Naive thymus-derived CD8-positive, alpha-beta T cell (primary cell): ENCODE measurements at places on chromosomes 4 and X.

GRCh38 chr4:10128761-10129160 lies 12.2 kb upstream of the WDR1 start:
- DNase-seq: no peak

DNA sequence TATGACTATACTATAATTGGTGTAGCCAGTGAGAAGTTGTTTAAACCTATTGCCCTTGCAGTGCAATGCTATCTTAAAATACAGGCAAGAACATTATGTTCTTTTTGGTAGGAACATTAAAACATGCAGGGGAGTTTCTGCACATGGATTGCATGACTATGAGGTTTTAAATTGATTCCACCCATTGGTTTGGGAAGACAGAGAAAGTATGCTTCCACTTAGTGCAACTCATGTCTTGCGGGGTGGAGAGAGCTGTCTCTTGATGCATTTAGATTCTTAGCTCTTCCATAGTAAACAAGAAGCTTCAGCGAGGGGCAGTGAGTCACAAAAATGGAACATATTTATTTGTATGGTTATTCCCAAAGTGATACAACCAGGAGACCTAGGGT lies 39.5 kb upstream of the RASL11B start:
- no peak for DNase-seq

GRCh38 chrX:69318651-69319340 lies 153.5 kb upstream of the PJA1 start:
- DNase-seq: no peak

GRCh38 chrX:103607364-103608305 lies at the start of gene TCEAL3:
Gene TCEAL3, plus strand, starts transcription at chrX:103607963. Its CDS starts 1,102 bp downstream, at chrX:103609065.
- DNase-seq: peak; percentile 17

GRCh38 chrX:24100713-24101112 lies 46.0 kb downstream of the EIF2S3 start:
- no peak for DNase-seq
